ENCODE measurements at places on chromosomes 6 and 20. TPM values are rescaled to one million over a fixed set of nuclear protein-coding genes. Genes with fewer than 3 reads are reported as not detected.

Gene HLA-DOB
- total RNA-seq = not detected

Gene PNPLA1
- total RNA-seq = not detected

Gene BHLHE23
- not detected for total RNA-seq

Gene HLA-DQB1
- total RNA-seq = not detected

Gene PDE10A
- total RNA-seq = 0.11 TPM

Gene FOXQ1
- total RNA-seq = not detected

Gene HLA-DRB1
- not detected for total RNA-seq

DNA sequence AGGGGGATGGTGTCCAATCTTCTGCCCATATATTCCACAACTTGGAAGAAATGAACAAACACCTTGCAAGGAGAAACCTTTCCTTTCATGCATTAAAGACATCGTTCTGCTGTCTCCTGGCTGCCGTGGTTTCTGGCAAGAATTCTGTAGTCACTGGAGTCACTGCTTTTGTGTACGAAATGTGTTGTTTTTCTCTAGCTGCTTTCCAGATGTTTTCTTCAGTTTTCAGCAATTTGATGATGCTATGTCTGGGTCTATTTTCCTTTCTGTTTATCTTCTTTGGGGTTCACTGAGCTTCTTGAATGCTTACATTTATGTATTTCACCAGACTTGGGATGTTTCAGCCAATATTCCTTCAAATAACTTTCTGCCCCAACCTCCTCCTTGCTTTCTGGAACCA is 40.6 kb upstream of the SLCO4A1 start:
- no peak for DNase-seq

- DNase-seq = no peak
Observed at GRCh38 chr6:16249971-16250370, 11.6 kb downstream of the GMPR start.

- DNase-seq = peak; percentile 19
Observed at GRCh38 chr6:47091886-47092668, 49.9 kb upstream of the ADGRF1 start.

- DNase-seq = peak; percentile 99
Observed at GRCh38 chr6:110873981-110874879, at the start of gene AMD1. TSS of gene AMD1 (plus strand) at chr6:110874785. CDS start at chr6:110875106, 321 bp downstream.

DNA sequence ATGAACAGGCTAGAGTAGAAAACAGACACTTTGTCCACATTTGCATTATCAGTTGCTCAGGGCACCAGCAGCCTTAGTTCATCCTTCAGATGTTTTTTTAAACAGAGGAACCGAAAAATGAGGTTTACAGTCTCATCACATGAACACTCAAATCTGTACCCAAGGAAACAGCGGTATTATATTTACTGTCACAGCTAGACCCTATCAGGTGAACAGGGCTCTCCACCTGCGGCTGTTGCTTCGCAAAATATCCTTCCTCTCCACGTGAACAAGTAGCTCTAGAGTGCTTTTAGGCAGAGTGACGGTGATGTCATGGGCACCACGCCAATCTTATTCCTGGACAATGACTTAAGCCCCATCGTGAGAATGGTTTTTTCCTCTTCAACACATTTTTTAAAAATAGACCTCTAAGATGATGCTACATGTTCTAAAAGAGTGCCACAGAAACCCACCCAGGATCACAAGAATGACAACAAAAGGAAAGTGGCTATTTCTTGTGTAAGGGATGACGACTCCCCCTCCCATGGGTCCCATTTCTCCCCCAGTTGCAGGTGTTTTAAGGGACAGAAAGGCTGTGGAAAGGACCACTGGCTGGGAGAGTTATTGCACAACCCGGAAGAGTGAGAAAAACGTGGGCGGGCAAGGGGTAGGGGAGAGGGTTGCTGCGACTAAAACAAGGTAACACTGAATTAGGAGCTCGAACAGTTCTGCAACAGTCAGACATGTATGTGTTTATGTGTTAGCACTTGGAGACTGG is 77.7 kb downstream of the EFHC1 start:
- DNase-seq = peak; percentile 58

GRCh38 chr20:9483131-9483530 is 31.3 kb upstream of the LAMP5 start:
- DNase-seq = no peak

DNA sequence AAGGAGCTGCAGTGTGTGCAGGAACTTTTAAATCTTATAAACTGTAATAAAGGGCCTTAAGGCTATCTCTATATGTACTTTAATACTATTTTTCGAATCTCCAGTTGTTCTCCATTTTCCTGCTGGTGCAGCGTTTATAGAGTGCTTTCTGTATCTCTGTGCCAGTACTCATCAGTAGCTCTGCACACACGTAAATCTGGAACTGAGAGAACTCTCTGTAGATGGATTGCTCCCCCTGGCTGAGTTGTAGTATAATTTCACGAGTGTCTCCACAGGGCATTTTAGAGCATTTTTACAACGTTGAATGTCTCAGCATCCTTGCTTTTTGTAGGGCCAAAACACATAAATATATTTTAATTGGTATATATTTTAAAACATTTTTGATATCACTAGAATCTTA is 256.5 kb downstream of the TRDN start:
- peak; percentile 47 for DNase-seq

- DNase-seq = no peak
Observed at GRCh38 chr6:54718541-54719023, 128.0 kb upstream of the FAM83B start.

DNA sequence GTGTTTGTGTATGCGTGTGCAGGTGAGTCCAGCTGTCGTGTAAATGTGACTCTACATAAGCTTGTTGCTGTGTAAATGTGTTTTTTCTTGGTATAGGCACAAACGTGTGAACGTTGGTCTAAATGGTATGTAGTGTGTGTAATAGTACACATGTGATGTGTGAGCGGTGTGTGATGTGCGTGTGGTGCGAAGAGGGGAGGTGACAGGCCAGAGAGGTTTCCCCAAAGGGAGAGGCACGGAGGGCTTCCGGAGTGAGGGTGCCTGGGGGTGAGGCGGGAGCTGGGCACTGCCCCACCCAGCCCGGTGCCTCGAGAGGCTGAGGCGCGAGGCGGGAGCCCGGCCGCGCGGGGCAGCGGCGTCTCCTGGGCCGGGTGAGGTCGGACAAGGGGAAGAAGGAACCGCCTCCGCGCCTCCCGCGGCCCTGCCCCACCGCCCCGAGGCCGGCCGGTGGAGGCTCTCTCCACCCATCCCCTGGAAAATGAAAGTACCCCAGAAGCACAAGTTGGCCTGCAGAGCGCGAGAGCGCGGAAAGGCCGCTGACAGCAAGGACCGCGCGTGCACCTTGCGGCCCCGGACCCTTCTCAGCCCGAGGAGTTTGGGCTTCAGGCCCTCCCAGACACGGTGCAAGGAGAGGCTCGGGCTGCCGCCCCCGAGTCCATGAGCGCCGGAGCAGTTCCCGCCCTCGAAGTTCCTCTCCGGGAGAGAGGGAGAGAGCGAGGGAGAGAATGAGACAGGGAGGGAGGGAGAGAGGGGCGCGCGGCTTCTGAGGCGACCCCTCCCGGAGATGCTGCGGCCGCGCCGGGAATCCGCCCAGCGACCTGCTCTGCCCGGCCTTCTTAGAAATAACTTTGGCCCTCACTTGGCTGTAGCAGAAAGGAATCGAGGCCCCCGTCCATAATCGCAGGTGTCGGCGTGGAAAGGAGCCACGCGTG is 43.2 kb upstream of the OSTM1 start:
- peak; percentile 41 for DNase-seq
